Tibial nerve (tissue), 4 donors: ENCODE measurements at places on chromosomes 5 and 9. TPM values are rescaled to one million over a fixed set of nuclear protein-coding genes. Genes with fewer than 3 reads are reported as not detected.

GRCh38 chr5:146001544-146002190, 65.3 kb downstream of the SH3RF2 start:
- DNase-seq = no peak

The TLE1 gene
- total RNA-seq = 107 TPM

GRCh38 chr9:5442400-5443011, 4.8 kb upstream of the PLGRKT start:
- no peak for DNase-seq

GRCh38 chr9:34454571-34455065, 3.8 kb downstream of the FAM219A start:
- no peak for DNase-seq

DNA sequence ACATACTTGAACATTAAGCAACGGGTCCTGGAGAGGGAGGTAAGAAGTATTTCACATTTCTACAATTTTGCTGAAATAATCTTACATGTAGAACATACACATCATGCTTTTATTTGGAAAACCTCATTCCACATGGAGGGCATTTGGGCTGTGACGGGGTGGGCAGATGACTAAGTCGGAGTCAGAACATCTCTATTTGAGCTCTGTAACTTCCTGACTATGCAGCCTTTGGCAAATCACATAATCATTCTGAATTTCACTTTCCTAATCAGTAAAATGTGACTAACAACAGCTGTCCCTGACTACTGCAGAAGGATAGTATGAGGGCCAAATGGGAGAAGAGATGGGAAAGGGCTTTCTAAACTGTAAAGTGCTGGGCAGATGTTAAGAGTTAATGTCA, 17.1 kb upstream of the IL6ST start:
- no peak for DNase-seq

DNA sequence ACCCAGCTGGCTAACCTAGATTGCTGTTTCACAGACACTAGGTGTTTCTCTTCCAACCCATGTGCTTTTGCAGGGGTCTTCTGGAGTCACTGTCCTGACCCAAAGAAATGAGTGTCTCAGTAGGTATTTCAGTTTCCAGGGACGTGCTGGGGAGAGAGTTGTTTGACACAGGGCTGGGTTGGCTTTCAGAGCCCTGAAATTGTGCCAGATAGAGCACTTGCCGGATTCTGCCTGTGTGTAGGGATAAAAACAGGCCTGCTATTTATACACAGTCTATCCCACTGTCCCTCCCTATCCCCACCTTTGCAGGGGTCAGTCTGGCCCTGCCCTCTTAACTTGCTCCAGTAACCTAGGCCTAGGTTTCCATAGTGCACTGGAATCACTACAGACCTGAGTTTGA, 957 bp upstream of the HBEGF start:
- no peak for DNase-seq

- DNase-seq = no peak
These were observed 30.2 kb upstream of the F2R start for GRCh38 chr5:76685704-76686103.

DNA sequence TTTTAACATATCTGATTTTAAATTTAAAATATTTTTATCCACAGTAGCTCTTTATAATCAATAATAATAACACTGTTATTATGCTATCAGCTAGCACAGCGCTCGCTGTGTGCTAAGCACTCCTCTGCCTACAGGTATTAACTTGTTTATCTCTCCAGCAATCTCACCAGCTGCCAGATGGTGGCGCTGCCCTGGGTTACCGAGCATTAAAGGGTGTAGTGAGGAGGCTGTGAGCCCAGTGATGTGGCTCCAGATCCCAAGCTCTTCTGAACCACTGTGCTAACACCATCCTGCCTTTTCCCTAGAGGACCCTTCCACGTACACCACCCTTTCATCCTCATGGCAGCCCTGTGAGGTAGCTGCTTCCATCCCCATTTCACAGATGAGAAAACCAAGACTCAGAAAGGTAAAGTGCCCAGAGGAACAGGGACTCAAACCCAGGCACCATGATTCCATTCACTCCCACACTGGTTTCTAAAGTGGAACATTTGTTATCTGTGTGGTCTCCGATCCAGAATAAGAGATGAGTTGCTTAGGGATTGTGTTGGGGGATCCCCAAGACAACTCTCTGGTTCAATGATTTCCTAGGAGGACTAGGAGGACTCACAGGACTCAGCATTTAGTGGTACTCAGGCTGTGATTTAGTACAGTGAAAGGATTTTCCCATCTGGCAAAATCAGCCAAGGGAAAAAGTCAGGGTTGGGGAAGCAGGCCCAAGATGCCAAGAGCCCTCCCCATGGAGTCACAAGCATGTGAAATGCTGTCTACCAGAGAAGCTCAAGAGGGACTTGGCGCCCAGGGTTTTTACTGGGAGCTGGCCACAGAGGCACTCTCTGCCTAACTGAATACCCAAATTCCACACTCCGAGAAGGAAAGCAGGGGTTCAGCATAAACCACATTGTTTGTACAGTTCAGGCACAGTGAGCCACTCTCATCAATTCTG, 7.0 kb downstream of the IGFBPL1 start:
- DNase-seq = no peak

DNA sequence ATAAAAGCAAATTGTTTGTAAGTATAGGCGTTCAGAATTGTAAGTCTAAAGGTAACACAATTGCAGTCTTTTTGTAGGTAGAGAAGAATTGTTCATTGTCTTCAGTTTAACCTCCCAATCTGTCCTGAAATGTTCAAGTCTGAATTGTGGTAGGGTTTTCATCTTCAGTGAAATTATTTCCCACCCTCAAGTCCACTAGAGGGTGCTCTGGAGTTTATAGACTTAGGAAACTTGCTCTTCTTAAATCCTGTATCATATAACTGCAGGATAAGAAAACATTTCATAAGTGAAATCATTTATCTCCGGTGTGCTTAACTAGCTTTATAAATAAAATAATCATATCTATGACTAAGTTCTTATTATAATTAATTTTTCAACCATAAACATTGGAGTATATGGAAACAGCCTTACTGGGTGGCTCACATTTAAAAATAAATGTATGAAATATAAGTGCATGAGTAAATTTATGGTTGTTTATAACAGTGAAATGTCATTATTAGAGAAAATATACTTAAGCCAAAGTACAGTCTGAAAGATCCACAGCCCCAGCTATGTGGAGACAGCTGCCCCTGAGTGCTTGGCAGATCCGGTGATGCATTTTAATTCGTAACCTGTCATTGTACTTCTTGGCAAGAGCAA, 182.4 kb upstream of the OTULINL start:
- DNase-seq = no peak

The PRRX2 gene
- 9.6 TPM for total RNA-seq

The IFNK gene
- not detected for total RNA-seq

DNA sequence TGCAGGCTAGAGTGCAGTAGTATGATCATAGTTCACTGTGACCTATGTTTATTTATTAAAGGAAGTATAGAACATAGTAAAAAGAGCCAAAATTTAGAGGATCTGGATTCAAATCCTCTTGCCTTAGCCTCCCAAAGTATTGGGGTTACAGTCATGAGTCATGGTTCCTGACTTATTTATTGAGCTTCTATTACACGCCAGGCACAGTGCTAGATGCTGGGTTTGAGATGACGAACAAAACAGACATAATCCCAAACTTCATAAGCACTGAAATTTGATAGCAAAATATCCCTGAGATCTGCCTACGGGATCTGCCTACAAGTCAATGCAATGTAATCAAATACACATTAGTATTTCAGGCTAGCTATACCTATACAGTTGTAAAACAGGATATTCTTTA, 2.5 kb downstream of the KIAA0825 start:
- DNase-seq = no peak

The ZNF618 gene
- total RNA-seq = 8.7 TPM

The EMB gene
- total RNA-seq = 14.7 TPM

DNA sequence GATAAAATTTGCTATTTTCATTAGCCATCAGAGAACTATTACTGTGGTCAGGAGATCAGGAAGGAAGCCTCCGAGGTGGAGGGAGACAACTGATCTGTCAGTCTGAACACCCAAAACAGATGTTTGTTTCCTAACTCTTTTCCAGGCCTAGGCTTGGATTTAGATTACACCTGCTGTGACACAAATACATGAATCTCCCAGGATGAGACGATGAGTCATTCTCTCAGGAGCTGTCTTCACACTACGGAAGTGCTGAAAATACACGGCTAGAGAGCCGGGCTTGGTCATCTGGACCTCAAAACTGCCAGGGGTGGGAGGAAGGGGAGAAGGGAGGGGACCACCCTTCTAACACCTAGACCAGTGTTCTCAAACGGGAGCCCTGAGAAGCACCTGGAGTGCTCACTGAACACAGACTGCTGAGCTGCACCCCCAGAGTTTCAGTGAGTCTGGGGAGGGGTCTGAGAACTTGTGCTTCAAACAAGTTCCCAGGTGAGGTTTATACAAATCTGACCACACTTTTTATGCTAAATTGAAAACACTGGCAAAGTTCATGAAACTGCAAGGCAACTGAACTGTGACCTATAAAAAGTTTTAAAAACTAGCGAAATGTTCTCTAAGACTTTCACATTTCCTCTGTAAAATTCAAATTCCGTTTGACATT, 80.3 kb upstream of the EQTN start:
- DNase-seq = no peak

DNA sequence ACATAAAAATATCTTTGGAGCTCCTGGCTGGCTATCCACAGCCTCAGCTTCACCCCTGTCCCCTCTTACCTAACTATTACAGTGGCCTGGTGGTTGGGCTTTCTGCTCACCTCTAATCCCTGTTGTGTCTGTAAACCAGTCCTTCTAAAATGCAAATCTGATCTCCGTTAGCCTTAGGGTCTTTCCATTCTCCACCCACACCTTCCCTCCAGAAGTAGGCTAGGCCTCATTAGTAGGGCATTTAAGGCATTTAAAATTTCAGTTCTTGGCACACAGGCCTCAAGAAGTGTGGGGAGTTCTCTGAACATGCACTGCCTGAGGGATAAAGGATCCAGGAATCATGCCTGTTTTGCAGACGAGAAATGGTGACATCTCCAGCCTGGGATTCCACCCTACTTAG, 26.4 kb upstream of the STC2 start:
- DNase-seq = no peak

DNA sequence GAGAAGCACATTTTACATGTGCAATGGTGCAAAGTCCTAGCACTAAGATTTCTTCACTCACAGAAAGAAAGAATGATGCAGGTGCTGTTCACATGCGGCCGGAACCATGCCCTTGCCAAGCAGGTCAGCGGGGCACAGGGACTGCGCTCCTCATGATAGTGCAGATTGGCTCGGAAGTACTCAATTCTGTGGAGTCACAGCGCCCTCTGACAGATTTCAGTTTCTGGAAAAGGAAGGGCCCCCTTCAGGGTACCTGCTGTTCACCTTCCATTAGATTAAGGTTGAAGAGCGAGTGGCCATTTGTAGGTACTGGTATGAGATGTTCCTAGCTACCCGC, 75.7 kb downstream of the TMC1 start:
- no peak for DNase-seq

The ADCY2 gene
- total RNA-seq = 4.2 TPM

The HAPLN1 gene
- not detected for total RNA-seq

The GRXCR2 gene
- not detected for total RNA-seq

- no peak for DNase-seq
These were observed 97.2 kb upstream of the DNAH5 start for GRCh38 chr5:14041528-14042192.

DNA sequence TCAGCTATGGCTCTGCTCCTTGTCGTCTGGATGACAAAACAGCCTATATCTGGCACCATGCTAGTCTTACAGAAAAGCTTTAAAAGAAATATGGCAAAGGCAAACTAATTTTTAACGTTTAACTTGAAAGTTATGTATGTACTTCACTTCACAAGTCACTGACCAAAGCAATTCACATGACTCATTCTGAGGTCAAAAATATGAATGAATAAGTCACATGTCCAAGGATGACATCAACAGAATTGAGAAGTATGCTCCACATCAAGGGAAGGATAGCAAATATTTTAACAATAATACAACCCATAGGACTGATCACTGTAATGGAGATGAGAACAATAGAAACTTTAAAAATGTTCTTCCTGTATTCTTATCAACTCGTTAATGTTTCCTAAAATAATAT, 1072.6 kb upstream of the NUDT12 start:
- no peak for DNase-seq

The ACTBL2 gene
- not detected for total RNA-seq

- no peak for DNase-seq
These were observed 70.5 kb upstream of the LRRTM2 start for GRCh38 chr5:138945421-138946240.

DNA sequence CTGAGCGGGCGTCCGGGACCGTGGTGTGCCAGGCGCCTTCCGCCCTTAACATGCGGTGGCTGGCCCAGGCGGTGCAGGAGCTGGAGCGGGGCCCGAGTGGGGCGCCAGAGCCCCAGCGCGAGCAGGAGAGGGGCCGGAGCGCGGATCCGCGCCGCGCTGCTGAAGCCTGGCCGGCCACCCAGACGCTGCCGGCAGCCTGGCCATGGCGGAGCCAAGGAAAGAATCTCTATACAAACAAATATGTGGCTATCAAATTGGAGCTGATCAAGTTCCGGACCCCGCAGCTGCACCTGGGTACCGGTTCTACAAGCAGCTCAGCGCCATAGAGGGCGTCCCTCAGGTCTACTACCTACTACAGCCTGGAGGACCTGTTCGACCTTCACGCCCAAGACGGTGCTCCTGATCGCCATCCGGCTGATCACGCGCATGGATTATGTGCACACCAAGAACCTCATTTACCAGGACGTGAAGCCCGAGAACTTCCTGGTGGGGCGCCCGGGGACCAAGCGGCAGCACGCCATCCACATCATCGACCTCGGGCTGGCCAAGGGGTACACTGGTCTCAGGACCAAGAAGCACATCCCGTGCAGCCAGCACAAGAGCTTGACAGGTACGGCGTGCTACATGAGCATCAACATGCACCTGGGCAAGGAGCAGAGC, 55.8 kb downstream of the JAK2 start:
- DNase-seq = no peak

DNA sequence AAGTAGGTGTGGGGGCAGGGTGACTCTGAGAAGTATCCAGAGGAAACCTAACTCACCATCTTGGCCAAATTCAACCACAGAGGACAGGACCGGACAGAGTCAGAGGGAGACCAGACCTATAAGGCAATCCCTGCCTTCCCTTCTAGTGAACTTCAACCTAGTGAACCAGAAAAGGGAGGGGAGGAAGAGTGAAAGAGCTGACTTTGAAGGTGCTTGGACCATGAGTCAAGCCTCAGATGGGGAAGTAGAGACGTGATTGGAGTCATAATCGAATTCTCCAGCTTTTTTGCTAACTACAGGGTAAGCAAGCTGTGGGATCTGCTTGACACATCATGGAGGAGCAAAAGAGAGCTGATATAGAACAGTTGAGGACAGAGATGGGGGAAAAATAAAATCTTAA, 18.8 kb upstream of the KIF2A start:
- DNase-seq = no peak

GRCh38 chr5:157949520-157949919, 90.6 kb upstream of the CLINT1 start:
- DNase-seq = no peak

DNA sequence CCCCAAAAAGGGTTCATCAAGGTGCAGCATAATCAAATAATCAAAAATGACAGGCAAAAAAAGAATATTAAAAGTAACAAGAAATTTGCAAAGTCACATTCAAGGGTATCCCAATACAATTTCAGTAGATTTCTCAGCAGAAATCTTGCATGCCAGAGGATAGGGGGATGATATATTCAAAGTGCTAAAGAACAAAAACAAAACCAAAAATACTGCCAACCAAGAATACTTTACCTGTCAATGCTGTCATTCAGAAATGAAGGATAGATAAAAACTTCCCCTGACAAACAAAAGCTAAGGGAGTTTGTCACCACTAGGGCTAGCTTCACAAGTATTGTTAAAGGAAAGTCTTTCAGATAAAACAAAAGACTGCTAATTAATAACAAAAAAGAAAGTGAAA, 68.7 kb upstream of the EDIL3 start:
- no peak for DNase-seq

GRCh38 chr5:12772276-12772675, 868.0 kb upstream of the CTNND2 start:
- DNase-seq = no peak
